ENCODE measurements at places on chromosomes 4 and X.

DNA sequence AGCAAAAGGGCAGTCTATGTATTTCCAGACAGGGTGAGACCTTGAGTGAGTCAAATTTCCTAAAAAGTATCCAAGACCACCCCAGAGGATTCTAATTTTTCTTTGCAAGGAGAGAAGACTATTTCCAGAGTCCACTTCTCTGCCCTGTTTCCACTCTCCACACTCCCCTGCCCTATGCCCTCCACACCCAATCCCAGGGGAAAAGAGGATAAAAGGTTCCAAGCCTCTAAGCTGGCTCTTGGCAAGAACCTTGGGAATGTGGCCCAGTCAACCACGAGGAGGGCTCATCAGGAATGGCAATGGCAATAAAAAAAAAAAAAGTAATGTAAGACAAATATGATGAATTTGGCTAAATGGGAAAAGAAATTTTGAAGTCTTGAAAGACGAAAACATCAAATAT lies 65.9 kb downstream of the SRPX start:
- DNase-seq: no peak

- no peak for DNase-seq
Observed at GRCh38 chrX:105872941-105873340, 50.6 kb downstream of the NRK start.

DNA sequence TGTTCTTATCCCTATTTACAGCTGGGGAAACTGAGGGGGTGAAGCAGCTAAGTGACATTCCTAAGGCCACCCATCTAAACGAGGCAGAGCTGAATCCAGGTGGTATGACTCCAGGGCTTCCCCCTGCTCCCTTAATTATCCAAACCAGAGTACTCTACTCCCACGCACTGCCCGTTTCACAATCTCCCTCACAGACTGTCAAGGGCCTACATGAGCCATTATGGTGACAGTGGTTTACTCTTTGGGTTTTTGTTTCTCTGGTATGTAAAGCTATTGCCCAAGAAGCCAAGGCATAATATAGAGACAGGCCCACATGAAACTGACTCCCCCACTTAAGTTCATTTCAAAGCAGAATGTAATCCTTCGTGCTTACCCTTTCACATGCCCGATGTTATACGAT lies 95.1 kb downstream of the NHS start:
- no peak for DNase-seq

- no peak for DNase-seq
Observed at GRCh38 chr4:51843309-51844152, 578 bp downstream of the DCUN1D4 start.

GRCh38 chrX:117768861-117769604 lies 347.6 kb downstream of the KLHL13 start:
- no peak for DNase-seq

GRCh38 chr4:139202991-139203390 lies 26.0 kb upstream of the ELF2 start:
- no peak for DNase-seq

GRCh38 chr4:48203819-48204218 lies 65.8 kb downstream of the TEC start:
- no peak for DNase-seq

DNA sequence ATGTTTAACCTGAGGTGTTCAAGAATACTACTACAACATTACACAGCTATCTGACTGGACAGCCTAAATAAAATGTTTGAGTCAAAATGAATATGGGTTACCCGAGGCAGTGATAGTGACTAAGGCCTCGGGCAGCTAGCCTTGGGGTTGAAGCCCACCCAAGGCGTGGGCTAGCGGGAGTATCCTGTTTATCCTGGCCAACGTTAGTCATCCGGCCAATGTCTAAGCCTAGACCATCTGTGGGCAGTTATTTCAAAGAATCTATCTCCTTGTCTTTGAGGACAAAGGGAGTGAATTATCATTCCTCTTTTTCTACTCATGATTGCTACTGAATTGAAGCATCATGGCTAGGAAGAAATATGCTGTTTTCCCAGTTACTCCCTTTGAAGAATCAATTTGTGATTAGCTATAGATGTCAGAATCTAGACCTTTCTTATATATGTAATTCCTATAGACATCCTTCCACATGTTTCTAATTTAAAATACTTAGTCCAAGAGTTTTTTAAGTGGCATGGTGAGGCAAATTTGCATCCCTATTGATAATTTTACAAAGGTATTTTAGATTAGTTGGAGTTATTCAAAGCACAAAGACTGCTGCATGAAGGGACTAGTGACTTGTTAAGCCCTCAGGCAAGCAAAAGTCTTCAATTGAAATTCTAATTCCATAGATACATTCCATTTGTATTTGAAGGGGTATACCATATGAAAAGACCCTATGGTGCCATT lies 6.0 kb upstream of the PDGFC start:
- no peak for DNase-seq

DNA sequence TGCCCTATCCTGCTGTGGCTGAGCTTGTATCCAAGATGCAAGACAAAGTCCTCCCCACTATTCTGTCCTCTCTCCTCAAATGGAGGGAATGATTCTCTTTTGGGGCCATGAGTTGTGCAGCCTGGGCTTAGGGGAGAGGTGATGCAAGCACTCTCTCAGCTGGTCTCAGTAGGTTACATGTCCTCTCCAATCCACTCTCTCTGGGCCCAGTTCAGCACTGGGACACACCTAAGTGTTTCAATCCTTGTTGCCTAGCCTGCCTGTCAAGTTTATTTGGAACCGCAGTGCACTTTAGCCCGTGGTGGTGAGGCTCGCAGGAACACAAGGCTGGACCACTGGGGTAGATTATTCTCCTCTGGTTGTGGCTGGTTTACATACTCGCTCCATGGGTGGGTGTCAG lies 23.8 kb upstream of the TMPRSS11D start:
- no peak for DNase-seq

GRCh38 chrX:125205133-125205917 lies 114.3 kb upstream of the TEX13C start:
- DNase-seq: peak; percentile 11

GRCh38 chrX:40174854-40175510 lies 77.2 kb upstream of the BCOR start:
- DNase-seq: no peak

DNA sequence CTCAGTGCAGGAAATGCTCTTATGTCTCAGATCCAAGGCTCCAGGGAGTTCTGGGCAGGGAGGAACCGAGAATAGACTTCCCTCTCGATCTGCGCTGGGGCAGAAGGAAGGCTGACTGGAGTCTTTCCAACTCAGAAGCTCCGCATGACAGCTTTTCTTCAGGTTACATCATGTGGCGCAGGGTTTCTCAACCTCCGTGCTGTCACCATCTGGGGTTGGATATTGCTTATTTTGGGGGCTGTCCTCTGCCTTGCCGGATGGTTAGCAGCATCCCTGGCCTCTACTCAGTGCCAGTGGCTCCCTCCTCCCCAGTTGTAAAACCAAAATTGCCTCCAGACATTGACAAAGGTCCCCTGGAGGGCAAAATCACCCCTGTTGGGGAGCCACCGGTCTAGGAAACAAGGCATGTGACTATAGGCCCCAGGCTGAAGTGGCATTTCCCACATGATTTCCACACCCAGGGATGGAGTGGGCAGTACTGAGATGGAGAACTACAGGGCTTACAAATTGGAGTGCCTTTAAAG lies 21.4 kb downstream of the REELD1 start:
- no peak for DNase-seq

- no peak for DNase-seq
Observed at GRCh38 chr4:67152976-67153375, 392.3 kb downstream of the CENPC start.

DNA sequence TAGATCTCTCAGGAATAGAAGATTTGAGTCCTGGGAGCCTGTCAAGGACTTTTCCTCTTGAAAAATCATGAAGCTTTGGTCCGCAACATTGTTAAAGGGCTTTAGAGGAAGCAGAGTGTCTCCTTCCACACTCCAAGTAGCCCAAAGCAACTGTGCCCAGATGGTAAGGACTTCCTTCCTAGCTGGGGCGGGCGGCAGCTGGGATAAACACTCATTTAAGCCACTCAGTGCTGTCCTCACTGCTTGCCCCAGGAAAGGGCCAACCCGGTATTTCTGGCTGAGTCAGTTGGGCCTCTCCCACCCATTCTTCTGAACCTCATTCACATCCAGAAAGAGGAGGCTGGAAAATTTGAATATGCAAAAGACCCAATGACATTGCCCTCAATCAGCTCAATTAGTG lies 144.3 kb downstream of the CHIC2 start:
- no peak for DNase-seq

GRCh38 chr4:82381661-82382296 lies 8.0 kb upstream of the HNRNPD start:
- DNase-seq: no peak

- no peak for DNase-seq
Observed at GRCh38 chr4:48588230-48589097, 98.4 kb downstream of the ZAR1 start.

DNA sequence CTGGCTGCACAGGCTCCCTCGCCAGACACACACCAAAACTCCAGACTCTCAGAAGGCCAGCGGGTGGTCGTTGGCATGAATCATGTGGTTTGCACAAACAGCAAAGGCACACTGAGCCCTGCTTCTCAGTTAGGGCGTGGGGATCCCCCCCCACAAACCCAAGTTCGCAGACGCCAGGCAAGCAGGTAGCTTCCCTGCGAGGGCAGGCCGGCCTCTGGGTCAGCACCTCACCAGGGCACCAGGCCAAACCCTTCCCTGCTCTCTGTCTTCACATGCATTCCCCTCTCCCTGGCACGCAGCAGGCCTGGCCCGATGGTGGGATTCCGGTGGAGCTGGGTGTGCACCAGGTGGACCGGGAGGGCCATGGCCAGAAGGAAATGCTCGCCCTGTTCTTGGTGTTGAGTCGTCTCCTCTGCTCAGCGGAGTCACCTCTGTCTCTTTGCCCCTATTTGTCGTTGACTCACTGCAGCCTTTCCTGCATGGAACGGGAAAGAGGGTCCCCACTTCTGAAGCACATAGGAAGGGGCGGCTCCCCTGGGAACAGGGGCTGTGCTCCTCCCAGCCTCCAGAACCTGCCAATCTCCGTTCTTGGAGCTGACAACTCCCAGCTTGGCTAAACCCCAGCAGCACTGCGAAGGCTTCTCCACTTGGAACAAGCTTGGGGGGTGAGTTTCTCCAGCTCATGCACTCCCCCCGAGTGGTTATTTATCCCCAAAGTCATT lies 51.4 kb downstream of the SORCS2 start:
- no peak for DNase-seq

DNA sequence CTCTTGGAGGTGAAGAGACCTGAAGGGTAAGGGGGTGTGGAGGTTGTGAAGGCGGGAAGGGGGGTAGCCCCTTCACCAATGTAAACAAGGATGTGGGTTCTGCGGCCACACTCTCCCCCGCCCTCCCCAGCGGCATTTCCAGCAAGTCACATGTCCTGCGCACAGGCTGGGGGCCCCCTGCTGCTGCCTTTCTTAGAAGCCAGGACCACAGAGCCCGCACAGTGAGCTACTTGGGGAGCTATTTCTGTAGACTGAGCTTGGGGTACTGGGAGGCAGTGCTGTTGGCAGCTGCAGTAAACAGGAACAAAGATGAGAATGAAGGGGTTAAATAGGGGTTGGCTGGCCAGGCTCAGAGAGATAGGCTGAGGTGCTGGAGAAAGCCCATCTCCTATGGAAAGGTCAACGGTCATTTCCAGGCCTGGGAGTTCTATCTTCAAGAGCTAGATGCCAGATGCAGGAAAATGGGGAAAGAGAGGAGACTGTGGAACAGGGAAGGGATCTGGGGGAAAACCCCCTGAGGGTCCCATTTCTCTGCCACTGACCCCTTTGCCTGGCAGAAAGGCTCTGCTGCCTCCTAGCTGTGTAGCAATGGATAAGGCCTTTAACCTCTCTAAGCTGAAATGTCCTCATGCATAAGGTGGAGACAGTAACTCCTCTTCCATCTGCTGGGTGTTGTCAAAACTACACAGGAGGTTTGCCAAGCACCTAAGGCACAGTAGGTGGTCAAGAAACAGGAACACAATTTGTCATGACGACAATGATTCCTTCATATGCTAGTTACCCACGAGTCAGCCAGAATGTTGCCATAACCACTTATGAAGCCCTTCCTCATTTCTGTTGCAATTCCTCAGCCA lies 18.5 kb upstream of the PIM2 start:
- DNase-seq: no peak

GRCh38 chr4:73867783-73868182 lies 1.4 kb upstream of the CXCL1 start:
- DNase-seq: no peak

GRCh38 chrX:10190367-10190766 lies 33.6 kb downstream of the CLCN4 start:
- DNase-seq: no peak

DNA sequence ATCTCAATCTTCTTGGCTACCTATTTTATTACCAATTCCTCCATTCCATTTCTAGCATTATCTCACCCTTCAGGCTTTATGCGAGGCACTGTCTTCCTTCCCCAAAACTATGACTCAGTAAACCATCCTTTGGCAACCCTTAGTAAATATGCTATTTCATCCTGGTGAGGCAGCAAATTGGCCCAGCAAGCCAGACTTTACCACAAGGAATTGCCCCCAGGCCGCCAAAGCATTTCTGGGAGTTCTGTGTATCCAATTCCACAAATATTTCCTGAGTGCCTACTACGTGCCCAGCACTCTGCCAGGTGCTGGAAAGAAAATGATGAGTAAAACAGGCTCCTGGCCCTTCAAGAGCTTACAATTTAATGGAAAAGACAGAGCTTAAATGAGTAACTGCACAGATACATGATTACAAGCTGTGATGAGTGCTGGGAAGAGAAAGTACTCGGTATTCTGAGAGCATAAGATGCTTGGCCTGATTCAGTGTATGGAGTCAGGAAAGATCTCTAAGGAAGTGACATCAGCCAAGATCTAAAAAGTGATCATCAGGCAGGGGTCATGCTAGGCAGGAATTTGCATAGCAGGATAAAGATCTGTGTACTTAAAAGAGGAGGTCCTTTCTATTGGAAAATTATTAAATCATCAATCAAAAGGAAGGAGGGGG lies 193.8 kb downstream of the ADAMTS3 start:
- DNase-seq: no peak

DNA sequence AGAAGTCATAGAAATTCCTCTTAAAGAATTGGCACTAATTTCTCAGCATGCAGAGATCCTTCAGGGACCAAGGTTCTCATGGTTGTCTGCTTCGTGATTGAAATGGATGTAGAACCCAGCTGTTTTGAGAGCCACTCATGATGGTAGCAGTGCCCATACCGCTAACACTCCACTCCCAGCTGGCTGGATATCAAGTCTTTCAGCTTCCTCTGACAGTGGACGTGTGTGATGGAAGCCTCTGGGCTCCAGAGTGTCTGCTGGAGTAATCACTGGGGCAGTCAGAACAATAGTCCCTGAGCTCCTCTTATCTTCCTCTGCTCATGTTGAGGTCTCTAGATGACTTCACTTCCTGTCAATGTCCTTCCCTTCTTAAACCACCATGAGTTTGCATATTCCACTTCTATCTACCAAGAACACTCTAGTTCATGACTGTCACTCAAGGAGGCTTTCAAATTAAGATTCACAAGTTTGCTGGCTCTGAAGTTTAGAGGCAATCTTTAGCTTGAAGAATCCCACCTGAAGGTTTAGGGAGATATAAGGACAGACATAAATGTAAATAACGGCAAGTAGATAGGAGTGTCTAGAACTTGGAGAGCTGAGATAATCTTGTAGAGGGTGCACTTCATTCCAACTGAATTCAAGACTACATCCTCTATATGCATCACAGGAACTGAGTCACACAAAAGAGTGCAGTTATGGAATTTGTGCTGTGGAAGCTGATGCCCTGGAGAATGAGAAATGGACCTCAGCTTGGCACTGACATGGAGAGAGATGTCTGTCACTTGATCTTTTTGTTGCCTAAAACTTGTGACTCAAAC lies 64.5 kb upstream of the WDR1 start:
- no peak for DNase-seq

GRCh38 chr4:105184316-105184980 lies 37.8 kb downstream of the TET2 start:
- DNase-seq: no peak
